ENCODE measurements at places on chromosomes 6 and 20.

- no peak for DNase-seq
Observed at GRCh38 chr6:160069050-160069454, 52.6 kb upstream of the SLC22A1 start.

DNA sequence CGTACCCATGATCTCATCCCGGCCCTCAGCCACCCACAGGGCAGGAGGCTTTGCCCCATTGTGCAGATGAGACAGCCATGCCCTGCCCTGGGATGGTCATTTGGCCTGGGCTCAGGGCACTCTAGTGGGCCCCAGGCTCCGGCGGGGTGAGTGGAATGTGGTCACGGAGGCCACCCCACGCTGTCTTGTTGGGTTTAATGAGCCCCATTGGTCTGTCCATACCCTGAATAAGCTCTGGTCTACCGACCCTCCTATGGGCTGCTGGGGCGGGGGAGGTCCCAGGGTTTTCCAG, 50.6 kb downstream of the FGD2 start:
- no peak for DNase-seq

DNA sequence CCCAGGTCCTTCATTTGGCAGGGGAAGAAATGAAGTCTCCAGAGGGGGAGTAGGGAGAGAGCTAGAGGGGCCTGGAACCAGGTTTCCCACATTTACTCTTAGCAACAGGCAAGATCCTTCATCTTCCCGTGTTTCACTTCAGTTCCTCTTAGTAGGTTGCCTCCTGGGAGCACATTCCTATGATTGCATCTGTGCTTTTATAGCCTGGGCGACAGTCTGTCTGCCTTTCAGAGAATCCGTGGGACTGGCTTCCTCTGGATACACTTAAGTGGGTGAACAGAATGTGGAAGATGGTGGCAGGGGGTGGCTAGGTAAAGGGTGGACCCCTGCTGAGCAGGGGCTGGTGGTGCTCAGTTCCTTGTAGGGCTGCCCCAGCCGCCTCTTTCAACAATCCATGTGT, 33.4 kb downstream of the STK35 start:
- DNase-seq = no peak

DNA sequence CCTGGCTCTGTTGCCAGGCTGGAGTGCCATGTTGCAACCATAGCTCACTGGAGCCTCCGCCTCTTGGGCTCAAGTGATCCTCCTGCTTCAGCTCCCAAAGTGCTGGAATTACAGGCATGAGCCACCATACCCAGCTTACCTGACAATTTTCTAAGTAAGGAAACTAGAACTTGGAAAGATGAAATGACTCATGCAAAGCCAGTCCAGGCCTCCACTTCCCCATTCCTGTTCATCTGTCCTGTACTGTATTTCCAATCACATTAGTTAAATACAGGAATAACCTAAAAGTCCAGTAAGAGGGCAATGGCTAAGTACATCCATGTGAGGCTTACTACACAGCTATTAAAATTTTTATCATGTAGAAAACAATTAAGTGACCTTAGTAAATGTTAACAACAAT, 8.3 kb upstream of the ADGB start:
- DNase-seq = no peak

DNA sequence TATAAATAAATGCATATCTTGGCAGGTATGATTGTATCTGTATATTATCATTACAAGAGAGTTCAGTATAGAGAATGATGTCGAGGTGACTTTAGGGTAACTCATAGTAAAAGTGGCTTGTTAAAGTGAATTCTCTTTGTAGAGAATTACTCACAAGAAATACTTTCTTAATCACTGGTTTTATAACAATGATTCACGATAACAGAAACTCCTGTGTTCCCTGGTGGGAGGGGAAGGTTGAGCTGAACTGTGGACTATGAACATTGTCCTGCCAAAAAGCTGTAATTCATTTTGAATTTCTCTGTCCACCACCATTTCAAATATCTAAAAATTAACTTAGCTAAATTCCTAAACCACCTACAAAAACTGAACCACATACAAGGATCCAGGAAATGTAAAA, 7.7 kb downstream of the TPMT start:
- DNase-seq = no peak

DNA sequence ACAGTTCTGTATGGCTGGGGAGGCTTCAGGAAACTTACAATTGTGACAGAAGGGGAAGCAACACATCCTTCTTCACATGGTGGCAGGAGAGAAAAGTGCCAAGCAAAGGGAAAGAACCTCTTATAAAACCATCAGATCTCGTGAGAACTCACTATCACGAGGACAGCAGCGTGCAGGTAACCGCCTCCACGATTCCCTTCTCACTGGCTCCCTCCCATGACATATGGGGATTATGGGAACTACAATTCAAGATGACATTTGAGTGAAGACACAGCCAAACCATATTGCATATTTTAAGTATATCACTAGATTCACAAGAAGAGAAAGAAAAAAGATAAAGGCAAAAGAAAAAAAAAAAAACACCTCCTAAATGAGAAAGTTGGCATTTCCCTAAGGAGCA, 431.9 kb upstream of the RGS17 start:
- no peak for DNase-seq

- DNase-seq = no peak
Observed at GRCh38 chr20:57474816-57475215, 50.1 kb downstream of the CTCFL start.

- DNase-seq = no peak
Observed at GRCh38 chr20:23530937-23531567, 37.2 kb downstream of the CST9L start.

- DNase-seq = no peak
Observed at GRCh38 chr20:11651138-11651537, 266.6 kb upstream of the BTBD3 start.

DNA sequence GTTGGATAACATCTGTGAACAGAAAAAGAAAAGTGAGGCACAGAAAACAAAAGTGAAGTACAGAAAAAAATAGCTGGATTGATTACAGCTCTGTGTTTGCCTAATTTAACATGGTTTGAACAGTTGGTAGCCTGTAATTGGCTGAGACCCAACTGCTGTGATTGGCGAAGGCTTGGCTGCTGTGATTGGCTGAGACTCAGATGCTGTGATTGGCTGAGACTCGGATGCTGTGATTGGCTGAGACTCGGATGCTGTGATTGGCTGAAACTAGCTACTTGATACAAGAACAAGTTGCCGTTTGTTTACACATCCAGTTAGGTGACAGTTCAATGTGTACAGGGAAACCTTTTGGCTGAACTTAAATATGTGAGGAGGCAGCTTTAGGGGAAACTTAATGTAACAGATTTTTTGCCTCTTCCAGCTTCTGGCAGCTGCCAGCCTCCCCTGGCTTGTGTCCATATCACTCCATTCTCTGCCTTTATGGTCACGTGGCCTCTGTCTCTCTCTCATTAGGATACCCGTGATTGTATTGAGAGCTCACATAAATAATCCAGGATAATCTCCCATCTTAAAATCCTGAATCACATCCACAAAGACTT, 223.4 kb upstream of the FOXA2 start:
- peak; percentile 45 for DNase-seq

GRCh38 chr6:46676604-46677313, 10.9 kb upstream of the TDRD6 start:
- no peak for DNase-seq

DNA sequence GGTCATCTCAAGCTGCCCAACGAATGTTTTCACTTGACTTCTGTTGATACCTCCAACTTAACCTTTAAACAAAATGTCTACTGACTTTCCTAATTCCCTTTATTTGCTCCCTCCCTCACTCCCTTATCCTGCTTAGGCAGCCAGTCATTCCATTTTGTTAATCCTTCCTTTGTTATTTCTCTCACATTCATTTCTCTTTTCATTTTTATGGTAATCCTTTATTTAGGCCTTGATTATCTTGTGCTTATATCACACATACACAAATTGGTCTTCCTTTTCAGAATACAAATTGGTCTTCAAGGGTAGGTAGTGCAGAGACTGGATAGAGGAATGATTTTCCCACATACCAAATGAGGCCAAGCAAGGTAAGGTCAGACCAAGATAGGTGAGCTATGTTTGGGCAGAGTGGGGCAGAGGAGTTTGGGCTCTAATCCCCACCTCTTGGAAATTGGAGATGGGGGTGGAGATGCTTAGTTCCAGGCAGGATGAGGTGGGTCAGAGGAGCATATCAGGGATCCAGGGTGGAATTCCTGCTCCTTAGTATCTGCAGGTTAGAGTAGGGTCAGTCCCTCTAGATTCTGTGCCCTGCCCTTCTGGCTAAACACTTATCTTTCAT, 2.0 kb upstream of the SPACA1 start:
- DNase-seq = no peak

DNA sequence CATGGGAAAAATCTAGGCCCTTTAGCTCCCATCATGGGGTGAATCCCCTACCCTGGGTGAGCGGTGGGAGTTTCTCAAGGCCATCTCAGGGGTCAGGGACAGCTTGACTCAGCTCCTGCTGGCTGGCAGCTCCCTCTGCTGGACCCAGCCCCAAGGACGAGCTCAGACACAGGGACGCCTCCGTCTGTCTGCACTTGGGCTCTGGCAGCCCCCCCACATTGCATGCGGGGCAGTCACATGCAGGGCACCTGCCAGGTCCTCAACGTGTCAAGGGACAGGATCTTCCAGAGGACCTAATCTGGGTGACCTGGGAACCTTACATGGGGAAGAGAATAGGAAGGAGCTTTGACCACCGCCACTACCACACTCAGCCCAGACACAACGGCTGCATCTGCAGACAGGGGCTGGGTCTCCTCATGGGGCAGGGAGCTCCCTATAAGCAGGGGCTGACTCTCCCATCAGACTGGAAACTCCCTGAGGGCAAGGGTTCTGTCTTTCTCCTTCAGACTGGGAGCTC, 173.4 kb downstream of the MRPL14 start:
- peak; percentile 32 for DNase-seq

GRCh38 chr6:155026706-155027045, 31.6 kb downstream of the TIAM2 start:
- DNase-seq = no peak

- no peak for DNase-seq
Observed at GRCh38 chr20:44959082-44959637, 1.0 kb downstream of the TOMM34 start.

GRCh38 chr6:31666337-31666965, 571 bp downstream of the CSNK2B start:
- DNase-seq = no peak

- no peak for DNase-seq
Observed at GRCh38 chr20:18657575-18657974, 69.7 kb downstream of the DTD1 start.

Measured in myocyte (in vitro differentiated cells).